ENCODE measurements at places on chromosomes 3 and 15.
A peak's percentile ranks its signal among the peaks of the same experiment; 100 is the strongest.

- peak; percentile 38 for DNase-seq
Observed at GRCh38 chr15:85973584-85974347, 105.9 kb upstream of the AGBL1 start.

- DNase-seq = no peak
Observed at GRCh38 chr3:139481116-139481515, 4.8 kb upstream of the RBP2 start.

DNA sequence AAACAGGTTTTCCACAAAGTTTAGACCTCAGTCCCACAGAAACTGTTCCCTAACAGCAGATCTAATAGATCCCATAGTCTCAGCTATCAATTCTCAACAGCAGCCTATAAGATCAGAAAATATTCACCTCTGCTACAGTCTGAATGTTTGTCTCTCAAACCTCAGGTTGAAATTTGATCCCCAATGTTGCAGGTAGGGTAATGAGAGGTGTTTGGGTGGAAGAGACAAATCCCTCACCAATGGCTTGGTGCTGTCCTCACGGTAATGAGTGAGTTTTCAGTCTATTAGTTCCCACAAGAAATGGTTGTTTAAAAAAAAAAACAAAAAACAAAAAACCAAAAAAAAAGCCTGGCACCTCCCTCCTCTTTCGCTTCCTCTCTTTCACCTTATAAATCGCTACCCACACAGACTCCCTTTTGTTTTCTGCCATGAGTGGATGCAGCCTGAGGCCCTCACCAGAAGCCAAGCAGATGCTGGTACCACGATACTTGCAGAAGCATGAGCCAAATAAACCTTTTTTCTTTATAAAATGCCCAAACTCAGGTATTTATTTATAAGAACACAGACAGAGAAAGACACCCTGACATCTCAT lies 14.2 kb downstream of the ZNF280D start:
- DNase-seq = no peak

GRCh38 chr3:9782770-9783169 lies 9.5 kb downstream of the TADA3 start:
- no peak for DNase-seq

DNA sequence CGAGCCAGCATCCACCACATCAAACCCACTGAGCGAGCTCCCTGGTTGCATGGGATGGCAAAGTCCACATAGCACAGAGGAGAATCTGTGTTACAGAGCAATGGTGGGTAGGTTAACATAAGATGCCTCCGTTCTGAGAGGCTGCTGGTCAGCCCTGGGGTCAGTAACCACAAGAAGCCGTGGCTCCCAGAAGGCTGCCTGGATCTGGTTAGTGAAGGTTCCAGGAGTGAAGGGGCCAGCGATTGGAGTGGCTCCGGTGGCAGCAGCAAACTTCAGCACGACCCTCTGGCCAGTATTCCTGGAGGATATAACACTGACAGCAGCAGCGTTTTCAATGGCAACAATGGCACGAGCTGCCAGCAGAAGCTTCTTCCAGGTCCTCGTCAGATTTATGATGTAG lies 18.4 kb upstream of the PIGZ start:
- DNase-seq = no peak

DNA sequence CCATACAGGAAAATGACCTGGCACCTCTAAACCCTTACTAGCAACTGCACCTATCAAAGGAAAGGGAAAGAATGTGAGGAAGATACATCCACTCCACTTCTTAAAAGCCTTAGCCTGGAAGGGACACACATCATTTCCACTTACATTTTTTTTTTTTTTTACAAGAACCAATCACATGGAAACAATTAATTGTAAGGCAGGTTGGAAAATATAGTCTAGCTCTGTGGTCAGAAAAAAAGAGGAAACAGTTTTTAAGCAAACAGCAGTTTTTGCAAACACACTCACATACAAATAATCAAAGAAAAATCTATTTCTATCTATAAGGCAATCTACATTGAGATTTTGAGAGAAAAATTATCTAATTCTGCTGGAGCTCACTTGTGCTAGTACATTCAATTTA lies 98.9 kb upstream of the SPRED1 start:
- DNase-seq = no peak

GRCh38 chr15:53985562-53985961 lies 7.3 kb downstream of the UNC13C start:
- no peak for DNase-seq

GRCh38 chr15:74768771-74769342 lies 13.0 kb upstream of the CSK start:
- peak; percentile 29 for DNase-seq

GRCh38 chr3:187615630-187616029 lies 54.6 kb downstream of the SST start:
- no peak for DNase-seq

DNA sequence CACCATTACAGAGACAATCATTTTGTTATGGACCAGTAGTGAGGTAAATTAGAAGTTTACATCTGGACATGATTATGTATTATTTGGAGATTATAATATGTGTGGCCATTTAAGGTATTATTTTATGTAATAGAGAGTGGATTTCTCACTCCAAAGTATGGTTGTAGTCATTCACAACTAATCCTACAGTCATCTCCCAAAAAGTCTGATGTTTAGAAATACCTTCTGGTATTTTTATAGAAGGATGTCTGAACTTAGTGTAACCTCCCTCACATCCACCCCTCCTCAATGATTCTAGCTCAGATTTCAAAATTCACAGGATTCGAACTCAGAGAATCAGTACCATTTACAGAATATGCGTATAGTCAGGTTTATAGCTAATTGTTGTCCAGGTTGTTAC lies 346.6 kb upstream of the MEIS2 start:
- no peak for DNase-seq

GRCh38 chr3:100873611-100874010 lies 119.6 kb downstream of the ABI3BP start:
- DNase-seq = no peak

- no peak for DNase-seq
Observed at GRCh38 chr3:159472611-159473010, 516.0 kb upstream of the IL12A start.

DNA sequence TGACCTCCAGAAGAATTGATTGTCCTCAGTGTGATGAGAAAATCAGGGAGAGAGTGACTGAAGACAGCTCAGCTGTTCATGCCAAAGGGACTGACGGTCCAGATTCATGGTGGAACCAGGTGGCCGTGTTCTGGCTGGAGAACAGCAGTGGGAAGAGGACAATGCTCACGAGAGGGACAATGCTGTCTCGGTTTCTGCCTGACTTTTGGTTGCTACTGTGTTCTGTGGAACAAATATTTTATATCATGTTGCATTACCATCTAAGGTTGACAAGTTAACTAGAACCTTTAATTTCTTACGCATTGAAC lies 58.0 kb upstream of the ULK4 start:
- DNase-seq = no peak
